ENCODE measurements at places on chromosomes 6 and 20.
A peak's percentile ranks its signal among the peaks of the same experiment; 100 is the strongest.

DNA sequence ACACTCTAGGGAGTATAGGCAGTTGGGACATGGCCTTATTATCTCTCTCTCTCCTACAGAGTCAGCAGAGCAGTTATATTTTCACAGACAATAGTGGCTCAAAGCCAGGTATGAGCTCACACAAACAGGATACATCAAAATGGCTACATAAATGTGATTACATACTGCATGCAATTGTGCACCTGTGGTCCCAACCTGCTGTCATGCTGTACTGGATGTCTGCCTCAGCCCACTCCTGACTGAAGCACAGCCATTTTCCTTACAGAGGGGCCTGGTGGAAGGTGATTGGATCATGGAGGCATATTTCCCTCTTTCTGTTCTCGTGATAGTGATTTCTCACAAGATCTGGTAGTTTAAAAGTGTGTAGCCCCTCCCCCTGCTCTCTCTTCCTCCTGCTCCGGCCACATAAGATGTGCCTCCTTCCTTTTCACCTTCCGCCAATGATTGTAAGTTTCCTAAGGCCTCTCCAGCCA lies 37.0 kb upstream of the SAMHD1 start:
- DNase-seq = peak; percentile 32

DNA sequence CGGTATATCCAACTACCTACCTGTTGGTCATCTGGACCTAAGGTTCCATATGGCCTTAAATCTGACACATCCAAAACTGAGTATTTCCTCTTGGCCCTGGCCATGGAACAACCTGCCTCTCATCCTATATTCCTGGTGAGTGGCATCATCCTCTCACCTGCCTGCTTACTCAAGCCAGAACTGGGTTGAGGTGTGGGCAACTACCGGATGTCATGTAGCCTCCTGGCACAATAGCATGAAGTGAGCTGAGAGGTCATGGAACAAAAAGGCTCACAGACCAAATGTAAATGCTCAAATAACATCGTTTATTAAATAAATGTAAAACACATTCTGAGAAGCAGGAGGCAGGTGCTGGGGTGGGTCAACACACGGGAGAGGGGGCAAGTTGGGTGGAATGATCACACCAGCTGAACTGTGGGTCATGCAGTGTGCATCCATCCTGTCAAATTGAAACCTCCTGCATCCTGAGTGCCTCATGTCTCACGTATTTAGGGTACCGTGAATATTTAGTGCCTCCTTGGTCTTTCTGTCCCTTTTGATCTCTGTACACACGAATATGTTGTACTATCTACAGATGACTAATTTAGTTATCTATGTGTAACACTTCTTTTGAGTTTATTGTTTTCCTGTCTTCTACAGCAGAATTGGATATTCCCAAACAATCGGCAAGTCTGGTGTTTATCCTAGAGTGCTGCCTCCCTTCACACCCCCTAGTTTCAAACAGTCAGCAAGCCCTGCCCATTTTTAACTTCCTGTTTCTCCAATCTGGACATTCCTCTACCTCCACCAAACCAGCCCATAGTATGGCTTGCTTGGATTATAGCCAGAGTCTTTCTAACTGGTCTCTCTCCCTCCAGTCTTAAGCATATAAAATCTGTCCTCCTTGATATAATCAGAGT lies 7.9 kb upstream of the POU5F1 start:
- no peak for DNase-seq

DNA sequence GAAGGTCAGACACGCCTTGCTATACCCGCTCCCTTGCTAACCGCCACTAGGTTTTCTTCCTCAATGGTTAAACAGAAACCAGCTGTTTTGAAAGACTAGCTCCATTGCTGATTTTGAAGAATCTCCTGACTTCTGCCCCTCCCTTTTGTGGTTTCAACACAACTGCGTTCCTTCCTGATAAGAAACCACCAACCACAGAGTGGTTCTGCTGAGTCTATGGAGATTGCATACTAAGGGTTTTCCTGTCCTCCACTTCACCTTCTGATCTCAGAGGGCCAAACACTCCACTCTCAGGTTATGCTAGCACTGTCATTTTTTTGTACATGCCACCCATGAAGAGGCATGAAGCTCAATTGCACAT lies 207.9 kb downstream of the MYLK4 start:
- peak; percentile 43 for DNase-seq

GRCh38 chr6:156556811-156557210 lies 220.4 kb upstream of the ARID1B start:
- DNase-seq = no peak

DNA sequence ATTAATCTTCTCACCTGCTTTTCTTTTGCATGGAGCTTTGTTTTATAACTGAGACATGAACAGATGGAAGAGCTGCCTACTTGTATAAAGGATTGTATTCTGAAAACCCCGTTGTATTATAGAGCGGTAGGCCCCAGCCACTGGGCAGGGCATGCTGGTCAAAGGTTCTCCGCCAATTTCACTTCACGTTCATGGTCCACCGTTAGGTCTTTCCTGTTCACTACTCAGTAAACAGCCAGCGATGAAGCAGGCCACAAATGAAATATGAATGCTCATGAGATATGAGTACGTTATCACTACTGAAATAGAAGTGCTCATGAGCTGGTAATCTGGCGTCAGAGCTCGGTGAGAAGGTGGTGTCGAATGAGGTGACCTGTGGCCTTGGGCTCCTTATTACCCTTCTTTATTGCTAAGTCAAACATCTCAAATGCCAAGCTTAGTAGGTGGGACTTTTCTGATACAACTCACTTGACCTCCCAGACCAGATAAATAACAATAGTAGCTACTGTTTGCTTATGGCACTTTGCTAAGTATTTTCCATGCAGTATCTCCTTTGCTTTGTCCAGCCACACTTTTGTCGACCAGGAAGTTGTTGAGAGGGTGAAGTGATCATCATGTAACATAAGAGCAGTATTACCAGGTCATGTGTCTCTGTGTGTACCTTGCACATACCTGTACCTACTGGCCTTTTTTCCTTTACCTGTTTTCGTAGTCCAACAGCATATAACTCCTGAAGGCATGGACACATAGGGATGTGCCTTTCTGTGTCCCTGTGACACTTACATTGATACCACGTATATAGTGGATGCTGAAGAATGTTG lies 16.7 kb downstream of the EDN3 start:
- no peak for DNase-seq

DNA sequence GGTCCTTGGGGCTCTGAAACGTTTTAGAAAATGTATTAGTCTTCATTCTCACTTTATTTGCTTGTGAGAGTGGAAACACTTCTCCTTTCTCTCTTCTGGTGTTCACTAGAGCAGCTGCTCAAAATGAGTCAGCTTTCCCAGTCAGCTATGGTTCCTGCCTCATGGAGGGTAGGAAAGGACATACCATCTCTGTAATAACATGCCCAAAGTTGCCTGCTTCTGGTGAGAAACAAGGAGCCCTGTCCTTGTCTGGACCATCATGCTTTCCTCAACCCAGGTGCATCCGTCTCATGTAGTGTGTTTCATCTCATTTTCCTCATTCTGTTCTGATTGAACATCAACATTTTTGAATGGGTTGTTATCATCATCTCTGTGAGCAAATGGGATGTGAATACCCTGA lies 17.1 kb upstream of the TINAG start:
- DNase-seq = no peak

DNA sequence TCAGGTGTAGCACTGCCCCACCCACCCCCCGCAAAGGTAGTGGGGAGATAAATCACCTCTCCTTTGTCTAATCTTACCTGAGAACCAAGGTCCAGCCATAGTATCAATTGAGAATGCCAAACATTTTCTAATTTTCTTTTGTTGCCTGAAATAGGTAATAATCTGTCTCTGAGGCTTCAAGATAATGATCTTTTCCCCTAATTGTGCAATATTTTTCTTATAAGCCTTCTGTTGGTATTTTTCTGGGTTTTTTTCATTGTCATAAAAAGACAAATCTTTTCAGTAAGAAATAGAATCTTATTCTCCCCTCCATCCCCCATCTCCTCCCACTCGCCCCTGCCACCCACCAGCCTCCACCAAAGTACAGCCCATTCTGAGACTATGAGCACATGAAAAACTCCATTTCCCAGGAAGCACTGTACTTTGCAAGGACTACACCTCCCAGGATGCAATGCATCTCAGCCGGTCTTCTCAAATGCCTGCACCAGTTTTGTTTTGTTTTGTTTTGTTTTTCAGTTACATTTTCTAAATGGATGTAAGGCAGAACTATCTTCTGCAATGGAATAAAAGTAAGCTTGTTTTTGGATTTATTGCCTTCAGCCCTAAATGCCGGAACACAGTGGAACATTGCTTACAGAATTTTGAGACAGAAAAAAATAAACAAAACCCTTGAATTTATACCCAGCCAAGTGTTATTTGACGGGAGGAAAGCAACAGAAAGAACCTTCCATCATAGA lies 268.0 kb downstream of the TFAP2A start:
- DNase-seq = no peak

DNA sequence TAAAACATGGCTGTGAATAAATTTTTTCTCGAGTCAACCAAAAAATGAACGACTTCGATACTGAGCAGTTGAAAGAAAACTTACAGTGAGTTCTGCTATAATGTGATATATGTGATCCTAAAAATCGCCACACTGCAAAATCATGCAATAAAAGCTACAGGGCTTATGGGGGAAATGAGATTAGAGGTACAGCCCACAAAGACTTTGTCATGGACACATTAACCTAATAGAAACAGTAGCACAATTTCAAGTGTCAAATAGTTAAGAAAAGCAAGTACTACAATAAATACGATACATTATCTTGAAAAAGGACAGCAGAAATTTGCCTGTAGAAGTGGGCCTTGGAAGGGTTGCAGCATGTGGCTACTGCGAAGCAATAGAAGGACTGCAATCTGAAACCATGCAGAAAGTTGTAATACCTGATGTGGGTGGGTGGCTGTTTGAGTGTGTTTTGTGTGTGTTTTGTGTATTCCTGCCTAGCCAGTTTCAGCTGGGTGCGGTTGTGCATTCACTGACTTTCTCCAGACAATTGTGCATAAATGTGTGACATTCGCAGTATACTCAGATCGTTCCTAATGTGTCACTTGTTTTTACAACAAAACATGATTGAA lies 79.1 kb downstream of the RPP40 start:
- DNase-seq = no peak

GRCh38 chr20:4794846-4795245 lies 73.1 kb downstream of the PRND start:
- DNase-seq = no peak

GRCh38 chr20:3814928-3815495 lies 5.3 kb upstream of the AP5S1 start:
- no peak for DNase-seq

DNA sequence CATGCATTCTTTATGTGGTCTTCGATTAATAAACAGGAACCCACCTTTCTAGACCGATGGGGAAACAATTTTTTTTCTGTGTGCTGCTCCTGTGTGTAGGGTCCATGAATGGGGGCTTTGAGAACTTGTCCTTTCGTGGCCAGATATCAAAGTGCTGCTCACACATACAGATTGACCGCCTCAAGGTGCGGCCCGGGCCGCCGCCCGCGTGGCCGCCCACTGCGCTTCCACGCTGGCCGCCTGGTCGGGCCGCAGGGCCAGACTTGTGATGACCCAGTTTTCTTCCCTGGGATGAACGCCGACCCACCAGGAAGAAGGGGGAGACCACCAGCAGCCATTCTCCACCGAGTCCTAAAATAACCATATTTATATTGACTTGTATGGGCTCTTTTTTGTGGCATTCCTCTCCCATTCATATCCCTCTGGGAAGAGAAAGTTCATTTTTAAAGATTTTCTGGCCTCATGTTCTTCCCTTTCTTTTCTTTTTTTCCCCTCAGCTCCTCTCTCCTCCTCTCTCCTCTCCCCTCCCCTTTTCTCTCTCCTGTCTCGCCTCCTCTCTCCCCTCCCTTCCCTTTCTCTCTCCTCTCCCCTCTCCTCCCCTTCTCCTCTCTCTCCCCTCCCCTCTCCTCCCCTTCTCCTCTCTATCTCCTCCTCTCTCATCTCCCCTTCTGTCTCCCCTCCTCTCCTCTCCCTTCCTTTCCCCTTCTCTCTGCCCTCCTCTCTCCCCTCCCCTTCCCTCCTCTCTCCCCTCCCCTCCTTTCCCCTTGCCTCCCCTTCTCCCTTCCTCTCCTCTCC lies 264.8 kb upstream of the SUPT3H start:
- DNase-seq = no peak

DNA sequence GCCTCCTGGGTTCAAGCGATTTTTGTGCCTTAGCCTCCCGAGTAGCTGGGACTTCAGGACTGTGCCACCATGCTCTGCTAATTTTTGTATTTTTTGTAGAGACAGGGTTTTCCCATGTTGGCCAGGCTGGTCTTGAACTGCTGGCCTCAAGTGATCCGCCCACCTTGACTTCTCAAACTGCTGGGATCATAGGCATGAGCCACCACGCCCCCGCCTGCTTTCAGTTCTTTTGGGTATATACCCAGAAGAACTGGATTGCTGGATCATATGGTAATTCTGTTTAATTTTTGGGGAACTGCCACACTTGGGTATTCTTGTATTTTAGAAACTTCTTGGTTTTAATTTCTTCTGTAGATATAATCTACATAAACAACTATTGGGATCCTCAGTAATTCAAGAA lies 17.0 kb downstream of the CDS2 start:
- no peak for DNase-seq

DNA sequence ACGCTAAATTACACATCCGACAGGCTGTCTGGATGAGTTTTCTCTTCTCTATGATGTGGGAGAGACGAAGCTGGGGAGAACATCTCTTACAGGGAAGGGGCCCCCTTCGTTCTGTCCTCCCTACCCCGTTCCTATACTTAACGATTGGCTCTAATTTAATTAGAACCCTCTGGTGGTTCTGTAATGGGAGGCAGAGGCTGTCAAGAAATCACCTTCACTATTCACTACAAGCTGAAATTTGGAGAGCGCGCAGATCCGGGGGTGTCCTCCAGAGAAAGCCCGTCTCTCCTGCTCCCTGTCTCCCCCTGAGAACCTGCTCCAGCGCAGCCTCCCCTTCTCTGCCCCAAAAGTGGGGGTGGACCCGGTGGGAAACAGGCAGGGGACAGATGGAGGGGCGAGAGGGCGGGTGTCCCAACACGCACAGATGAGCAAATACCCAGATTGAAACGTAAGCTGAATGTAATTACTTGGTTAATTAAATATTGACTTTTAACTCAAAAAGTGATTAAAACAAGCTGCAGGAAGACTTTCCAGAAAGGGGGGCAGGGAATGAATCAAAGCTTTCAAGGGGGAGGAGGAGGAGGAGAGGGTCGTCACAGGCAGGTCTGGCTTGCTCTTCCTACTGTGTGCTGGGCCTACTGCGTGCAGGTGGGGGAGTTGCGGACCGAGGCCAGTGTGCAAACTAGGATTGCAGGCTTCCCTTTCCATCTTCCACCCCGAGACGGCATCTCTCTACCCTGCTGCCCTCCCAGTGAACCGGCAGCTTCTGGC lies 1.3 kb downstream of the SULF2 start:
- no peak for DNase-seq
